Smooth muscle cell of the umbilical artery (primary cell): ENCODE measurements at places on chromosomes 2 and 18. TPM values are rescaled to one million over a fixed set of nuclear protein-coding genes. Genes with fewer than 3 reads are reported as not detected.

TMEM37 gene
- total RNA-seq = 0.30 TPM in 1 of 2 replicates, not detected in the other

MAP3K19 gene
- total RNA-seq = not detected in 2 replicates

GCKR gene
- total RNA-seq = 0.51 and 0.89 TPM in 2 replicates

UGT1A8 gene
- total RNA-seq = not detected in 2 replicates

CPLX4 gene
- total RNA-seq = not detected in 2 replicates

GCG gene
- total RNA-seq = not detected in 2 replicates

QPCT gene
- total RNA-seq = 44.2 and 44.5 TPM in 2 replicates

SCYGR1 gene
- total RNA-seq = not detected in 2 replicates

GAREM2 gene
- 1.5 TPM in 2 replicates for total RNA-seq

TRIM43B gene
- not detected in 2 replicates for total RNA-seq

PLCD4 gene
- total RNA-seq = 0.59 and 0.78 TPM in 2 replicates

PAIP2B gene
- total RNA-seq = 0.30 and 0.42 TPM in 2 replicates

FANCL gene
- total RNA-seq = 19.4 and 22.0 TPM in 2 replicates

IL37 gene
- not detected in 2 replicates for total RNA-seq

GPN1 gene
- total RNA-seq = 26.4 and 40.8 TPM in 2 replicates

CAPN13 gene
- not detected in 2 replicates for total RNA-seq
